WTC11 (cell line): ENCODE measurements at places on chromosomes 4 and X. TPM values are rescaled to one million over a fixed set of nuclear protein-coding genes. Genes with fewer than 3 reads are reported as not detected.

Gene PABPC1L2A
- total RNA-seq, result 0.39 to 1.1 TPM (median 0.83 TPM) in 3 replicates

Gene ATP1B4
- total RNA-seq, result not detected in 3 replicates

Gene PDCL2
- 0.21 TPM in 1 of 3 replicates, not detected in the others for total RNA-seq

Gene HTRA3
- total RNA-seq, result 2.3 to 5.5 TPM (median 4.8 TPM) in 3 replicates
